ENCODE measurements at places on chromosomes 2 and 18.

DNA sequence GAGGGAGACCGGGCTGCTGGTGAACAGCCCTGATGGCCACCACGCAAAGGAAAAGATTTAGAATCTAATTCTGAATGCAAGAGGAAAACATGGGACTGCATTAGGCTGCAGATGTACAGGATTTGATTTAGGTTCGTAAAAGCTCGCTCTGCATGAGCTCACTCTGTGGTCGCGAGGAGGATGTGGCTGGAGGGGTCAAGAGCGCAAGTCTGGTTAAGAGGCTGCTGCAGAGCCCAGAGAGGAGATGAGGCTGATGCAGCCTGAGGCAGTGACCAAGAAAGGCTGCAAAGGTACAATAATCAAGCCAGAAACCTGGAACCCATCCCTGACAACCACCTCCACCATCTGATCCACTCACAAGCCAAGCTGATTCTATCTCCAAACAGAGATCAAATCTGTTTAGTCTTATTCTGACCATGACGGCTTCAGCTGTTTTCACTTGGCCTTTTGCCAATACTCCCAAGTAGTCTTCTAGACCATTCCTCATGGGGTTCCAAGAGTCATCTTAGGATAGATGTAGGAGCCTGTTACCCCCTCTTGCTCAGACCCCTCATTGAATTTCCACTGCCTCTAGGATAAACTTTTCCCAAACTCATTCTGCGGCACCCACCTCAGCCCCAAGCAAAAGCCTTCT is 58.9 kb upstream of the ARL4C start:
- DNase-seq: no peak

- DNase-seq: no peak
These were observed 551.7 kb downstream of the ARHGAP15 start for GRCh38 chr2:143680885-143681405.

GRCh38 chr2:67663776-67664175 is 266.6 kb downstream of the ETAA1 start:
- DNase-seq: no peak

DNA sequence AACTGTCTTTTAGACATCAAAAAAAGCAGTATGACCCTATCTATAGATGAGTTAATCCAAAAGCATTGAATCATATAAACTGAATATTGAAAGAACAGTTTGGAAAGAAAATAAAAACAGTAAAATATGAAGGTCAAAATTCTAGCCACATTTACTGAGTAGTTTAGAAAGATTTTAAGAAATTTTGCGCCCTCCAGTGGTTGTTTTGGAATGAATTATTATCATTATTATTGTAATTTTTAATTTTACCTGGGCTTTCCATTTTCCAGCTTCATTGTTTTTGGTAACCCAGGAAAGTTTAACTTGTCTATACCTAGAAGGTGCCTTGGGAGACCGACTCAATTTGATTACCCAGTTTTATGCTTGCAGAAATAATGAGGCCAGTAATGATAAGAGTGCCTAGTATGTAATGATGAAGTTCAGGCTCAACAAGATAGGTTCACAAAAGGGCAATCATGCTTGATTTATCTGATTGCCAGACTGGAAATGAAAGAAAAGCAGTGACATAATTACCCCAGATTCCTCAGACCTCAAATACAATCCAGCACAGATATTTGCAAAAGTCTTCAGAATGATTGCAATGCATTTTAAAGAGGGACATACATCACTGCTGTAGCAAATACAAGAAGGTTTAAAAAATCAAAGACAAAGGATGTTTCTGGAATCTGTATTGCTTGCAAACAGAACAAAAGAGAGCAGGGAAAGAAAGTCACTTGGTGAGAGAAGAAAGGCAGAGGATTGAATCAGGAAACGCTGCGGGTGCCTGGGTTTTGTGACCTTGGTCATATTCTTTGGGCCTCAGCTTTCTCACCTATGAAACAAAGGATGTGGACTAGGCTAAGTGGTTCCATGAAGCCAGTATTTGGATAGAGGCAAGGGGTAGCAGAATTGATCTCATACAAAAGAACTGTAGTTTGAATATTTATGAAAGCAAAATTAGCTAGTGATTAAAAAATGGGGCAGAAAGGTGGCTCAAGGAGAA is 153.8 kb downstream of the MAP2 start:
- no peak for DNase-seq
